NCI-H774 (cell line): ENCODE measurements at places on chromosomes 12 and 14.

DNA sequence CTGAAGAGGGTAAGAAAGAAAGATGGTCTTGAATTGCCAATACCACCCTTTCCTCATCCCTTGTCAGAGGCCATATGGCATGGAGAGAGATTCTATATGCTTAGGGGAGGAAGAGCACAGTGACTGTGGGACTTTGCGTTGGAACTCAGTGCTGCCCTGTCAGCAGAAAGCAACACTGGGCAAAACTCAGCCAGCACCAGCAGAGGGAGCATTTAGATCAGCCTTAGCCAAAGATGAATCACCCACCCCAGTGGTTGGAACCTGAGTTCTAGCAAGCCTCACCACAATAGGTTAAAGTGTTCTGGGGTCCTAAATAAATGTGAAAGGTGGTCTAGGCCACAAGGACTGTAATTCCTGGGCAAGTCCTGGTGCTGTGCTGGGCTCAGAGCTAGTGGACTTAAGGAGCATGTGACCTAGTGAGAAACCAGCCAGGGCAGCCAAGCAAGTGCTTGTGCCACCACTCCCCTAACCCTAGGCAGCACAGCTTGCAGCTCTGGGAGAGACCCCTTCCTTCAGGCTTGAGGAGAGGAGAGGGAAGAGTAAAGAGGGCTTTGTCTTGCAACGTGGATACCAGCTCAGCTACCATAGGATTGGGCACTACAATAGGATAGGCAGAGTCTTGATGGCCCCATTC is 11.4 kb upstream of the BCAT1 start:
- no peak for DNase-seq

- no peak for DNase-seq
Observed at GRCh38 chr12:46659824-46660223, 166.0 kb downstream of the SLC38A4 start.

GRCh38 chr14:99589031-99589441 is 15.0 kb downstream of the CCDC85C start:
- DNase-seq, result no peak

DNA sequence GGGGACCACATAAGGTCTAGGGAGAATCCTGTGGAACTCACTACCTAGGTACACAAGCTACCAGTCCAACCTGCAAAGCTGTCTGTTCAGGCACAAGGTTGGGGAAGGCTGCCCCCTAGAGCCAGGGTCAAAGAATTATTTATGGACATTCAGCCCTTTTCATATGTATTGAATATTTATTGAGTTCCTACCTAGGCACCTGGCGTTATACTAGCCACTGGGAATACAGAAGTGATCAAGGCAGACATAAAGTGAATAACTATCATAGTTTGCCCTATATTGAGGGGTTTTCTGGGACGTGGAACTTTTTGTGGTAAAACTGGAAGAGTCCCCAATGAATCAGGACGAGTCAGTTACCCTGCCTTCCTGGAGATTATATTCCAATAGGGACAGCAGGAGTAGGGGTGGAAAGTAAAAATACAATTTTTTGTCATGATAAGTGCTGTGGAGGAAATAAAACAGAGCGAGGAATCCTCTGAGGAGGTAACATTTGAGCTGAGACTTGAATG is 5.8 kb upstream of the SLC48A1 start:
- DNase-seq, result peak; percentile 46

- no peak for DNase-seq
Observed at GRCh38 chr12:131171029-131171428, 217.3 kb downstream of the ADGRD1 start.

GRCh38 chr14:57692671-57693070 is 173.2 kb downstream of the SLC35F4 start:
- DNase-seq, result peak; percentile 1
